Stimulated activated CD4-positive, alpha-beta T cell treated with anti-CD3 and anti-CD28 coated beads, Interleukin-4, amount 100 ng/mL, for 24 hours (primary cell): ENCODE measurements at places on chromosomes 16 and 17.

DNA sequence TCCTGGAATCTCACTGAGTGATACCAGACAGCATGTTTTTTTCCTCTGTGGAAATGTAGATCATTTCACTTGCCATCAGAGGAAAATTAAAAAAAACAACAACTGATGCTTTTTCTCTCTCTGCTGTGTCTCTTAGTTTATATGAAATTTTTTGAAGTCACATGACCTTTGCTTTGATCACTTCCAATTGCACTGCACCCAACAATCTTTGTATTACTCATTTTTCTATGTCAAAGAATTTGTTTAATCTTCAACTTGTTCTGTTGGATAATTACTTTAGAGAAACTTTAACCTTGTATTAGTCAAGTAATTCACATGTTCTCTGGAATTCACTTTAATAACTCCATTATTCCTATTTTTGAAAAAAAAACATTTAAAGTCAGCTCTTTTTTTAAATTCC, 1452.7 kb upstream of the CDH8 start:
- DNase-seq = no peak

DNA sequence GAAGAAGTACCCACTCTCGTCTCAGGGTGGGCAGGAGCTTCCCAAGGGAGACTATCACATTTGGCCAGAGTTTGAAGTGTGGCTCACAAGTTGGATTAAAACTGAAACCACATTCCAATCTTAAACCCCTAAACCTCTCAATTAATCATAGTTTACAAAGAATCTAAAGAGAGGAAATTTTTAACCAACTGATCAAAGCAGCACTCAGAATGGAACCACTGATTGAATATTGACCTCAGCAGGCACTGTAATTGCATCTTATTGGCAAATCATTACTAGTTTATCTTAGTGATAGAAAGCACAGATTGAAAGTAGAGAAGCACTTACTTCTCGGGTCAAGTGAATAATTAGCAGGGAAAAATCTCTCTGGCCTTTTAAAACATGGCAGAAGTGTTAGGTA, 491.6 kb downstream of the TOX3 start:
- DNase-seq = no peak

GRCh38 chr16:1460602-1461138, 14.2 kb downstream of the CLCN7 start:
- DNase-seq = no peak

- no peak for DNase-seq
Observed at GRCh38 chr17:57464191-57464864, 208.0 kb downstream of the MSI2 start.

DNA sequence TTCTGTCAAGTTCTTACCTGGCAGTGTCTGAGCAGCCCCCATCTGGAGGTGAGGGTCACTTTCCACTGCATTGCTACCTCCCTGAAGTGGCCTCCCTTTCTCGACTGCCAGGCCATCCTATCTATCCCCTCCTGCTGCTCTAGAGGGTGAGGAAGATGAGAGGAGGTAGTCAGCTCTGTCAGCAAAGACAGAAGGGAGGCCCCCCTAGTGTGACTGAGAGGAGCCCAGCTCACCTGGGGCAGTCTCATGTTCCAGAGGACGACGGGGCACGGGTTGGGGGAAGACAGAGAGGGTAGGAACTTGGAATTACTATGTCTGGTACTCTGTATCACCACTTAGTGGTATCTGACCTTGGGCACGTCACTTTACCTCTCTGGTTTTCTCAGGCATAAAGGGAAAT, 22.0 kb downstream of the MYO19 start:
- no peak for DNase-seq

DNA sequence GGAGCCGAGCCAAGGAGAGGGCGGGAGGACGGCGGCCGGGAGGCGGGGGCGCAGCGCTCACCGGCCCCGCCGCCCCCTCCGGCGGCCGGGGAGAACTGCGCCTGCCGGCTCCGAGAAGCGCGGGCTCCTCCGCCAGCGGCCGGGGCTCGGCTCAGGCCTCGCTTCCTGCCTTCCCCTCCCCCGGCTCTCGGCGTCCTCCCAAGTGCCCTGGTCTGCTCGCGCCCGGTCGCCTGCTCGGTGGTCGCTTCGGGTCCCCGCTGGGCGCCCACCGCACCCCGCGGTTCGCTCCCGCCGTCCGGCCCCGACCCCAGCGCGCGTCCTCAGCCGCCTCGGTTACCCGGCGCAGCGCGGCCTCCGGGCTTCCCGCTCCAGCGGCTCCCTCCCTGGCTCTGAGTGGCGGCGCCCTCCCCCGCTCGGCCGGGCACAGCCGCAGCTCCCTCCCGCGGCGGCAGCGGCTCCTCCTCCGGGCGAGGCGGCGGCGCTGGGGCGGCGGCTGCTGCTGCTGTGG, 313 bp downstream of the UBTF start:
- DNase-seq = peak; percentile 68
